ENCODE measurements at places on chromosomes 4 and X.

DNA sequence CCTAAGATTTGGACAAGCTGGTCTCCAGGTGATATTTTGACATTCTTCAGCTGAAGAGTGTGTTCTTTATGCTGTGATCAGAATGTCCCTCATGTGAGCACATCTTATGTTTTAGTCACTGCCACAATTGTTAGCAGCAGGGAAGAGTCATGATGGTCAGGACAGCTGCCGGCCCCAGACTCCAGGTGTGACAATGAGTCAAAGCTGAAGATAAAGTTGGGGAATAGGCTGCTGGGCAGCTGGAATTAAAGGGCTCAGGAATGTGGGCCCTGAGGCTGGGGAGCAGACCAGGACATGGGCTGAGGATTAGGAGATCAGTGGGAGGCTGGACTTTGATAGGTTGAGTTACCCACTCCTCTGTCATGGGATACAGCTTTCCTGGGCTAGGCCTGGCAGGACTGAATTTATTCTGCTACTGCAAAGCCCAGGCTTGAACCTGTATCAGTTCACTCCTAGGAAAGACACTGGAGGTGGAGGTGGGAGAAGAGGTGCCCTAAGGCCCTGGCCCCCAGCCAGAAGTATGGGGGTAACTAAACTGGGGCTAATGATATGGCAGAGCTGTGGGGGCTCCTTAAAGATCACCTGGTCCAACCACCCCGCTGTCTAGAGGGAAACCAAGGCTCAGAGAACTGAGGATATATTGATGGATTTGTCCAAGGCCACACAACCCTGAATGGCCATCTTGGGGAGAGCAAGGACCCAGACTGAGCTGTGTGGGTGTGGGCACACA, 119.5 kb downstream of the PJA1 start:
- no peak for DNase-seq

DNA sequence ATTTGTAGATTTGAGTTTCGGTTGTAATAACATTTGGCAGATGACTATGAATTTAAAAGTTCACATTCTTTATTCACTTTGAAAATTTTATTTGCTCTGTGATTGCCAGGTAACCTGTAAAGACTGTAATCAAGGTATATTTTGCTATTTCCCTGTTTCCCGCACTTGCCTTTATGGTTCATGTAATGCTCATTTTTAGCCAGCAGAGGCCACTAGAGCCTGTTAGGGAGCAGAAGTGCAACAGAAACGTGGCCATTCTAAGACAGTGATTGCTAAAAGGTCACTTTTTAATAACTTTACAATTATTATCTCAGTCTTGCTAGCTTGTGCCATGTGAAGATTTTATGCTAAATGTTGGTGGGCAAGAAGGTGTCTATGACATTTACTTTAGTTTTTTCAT, 12.4 kb downstream of the YIPF6 start:
- no peak for DNase-seq

DNA sequence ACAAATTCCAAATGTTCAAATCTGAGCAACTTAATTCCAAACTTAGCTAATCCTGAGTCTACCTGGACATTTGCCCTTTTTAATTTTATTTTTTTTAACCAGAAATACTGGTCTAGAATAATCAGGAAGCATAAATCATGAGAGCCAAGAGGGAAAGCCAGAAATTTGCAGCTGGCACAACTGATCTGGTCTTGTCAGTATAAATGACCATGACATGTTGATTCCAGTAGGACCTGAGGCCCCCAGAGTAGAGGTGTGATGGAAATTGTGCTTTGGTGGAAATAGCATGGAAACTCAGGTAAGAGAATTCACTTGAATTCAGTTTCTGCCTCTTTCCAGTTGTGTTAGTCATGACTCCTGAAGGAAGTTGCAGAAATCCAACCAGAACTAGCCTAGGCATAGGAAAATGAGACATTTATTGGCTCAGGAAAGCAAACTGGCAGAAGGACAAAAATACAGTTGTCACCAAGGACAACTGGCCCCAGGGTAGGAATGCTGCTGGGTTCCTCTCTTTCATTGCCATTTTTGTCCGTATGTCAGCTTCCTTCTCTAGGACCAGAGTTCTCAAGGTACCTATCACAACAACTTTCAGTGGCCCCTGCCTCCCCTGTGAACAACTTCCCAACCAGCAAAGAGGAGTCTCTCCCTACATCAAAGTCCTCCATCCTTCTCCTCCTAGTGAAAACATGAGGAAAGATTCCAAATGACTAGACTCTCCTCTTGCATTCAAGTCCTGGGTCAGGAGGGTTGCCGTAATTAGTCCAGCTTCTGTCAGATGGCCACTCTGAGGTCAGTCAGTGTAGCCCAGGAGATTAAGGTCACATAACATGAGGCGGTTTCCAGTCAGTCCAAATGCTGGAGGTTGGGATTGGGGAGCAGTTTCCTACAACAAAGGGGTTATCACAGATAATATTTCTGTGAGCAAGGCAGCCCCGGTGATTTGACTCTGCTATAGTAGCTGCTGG, 29.3 kb upstream of the MYOZ2 start:
- no peak for DNase-seq

DNA sequence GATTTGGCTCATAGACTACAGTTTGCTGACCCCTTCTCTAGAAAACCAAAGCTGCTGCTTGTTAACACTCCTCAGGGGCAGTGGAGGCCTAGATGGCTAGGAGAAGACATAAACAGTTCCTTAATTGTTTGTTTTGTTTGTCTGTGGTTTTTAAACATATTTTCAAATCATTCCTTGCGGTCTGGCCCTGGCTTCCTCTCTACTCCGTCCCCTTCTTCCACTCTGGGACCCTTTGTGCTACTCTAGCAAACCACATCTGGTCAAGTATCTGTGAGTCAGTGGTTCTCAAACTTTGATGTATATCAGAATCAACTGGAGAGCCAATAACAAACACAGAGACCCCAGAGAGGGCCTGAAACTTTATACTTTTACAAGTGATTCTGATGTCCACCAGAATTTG, 36.1 kb downstream of the FRMPD4 start:
- no peak for DNase-seq

DNA sequence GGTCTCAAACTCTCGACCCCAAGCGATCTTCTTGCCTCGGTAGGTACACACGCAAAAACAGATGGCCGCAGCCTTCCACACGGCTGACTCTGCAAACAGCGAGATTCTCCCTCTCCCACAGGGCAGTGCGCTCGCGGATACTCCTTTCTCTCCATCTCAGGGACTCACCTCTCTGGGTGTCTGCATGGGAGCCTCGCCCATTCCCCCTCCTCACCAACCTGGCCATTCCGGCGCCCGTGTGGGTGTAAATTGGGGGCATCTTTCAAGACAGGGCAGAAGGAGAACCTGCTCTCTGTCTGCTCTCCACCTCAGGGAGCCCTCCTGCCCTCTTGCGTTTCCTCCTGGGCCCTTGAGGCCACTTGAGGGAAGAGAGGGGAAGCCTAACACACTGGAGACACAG, 4.4 kb downstream of the CTAG2 start:
- DNase-seq = no peak

DNA sequence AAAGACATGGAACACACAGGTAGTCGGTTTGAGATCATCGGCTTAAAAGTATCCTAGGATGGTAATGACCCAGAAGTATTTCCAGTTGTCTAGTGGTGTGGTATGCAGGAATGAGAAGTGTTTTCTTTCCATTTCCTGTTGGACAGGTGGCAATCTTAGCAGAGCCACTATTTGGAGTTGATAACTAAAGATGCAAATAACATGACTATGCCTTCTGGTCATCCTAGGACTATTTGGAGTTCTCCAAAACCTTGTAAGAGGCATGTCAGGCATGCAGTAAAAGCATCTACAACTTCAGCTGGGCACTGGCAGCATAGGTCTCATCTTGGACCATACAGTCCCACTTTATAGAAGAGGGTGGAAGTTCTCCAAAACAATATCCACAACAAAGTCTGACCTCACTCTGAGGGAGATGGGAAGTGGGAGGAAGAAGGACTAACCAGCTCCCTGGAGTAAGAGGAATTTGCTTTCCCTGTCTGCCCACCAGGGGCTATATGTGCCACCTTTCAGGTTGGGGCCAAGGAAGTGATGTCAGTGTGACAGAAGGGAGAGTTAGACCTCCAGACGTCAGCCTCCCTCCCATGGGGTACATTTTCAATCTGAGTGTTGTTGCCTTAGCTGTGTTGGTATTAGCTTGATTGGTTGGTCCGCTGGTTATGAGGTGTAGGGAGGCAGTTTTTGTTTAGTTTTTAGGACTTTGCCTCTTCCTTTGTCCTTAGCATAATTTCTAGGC, 101.2 kb upstream of the MYOZ2 start:
- DNase-seq = no peak

- no peak for DNase-seq
Measured at GRCh38 chrX:12865359-12865758, 1.5 kb upstream of the TLR7 start.

- DNase-seq = no peak
Measured at GRCh38 chrX:1860936-1861594, 246.2 kb downstream of the ASMT start.

DNA sequence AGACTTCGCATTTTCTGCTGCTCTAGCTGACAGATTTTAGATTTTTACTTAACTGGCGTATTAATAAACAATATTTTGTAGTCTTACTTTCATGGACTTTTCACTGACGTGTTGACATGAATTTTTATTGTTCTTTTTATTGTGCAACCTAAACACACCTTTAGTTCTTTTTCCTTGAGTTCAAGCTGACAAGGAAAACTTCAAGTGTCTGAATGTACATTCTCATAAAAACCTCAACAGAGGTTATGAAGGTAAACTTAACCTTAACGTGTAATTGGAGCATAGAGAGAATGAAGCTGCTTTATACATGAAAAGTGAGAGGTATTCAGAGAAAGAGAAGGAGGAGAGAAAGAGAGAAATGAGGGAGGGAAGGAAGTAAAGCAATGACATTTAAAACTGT, 364.3 kb upstream of the CT83 start:
- DNase-seq = no peak

- DNase-seq = no peak
Measured at GRCh38 chr4:110641218-110641617, 18.3 kb upstream of the PITX2 start.

DNA sequence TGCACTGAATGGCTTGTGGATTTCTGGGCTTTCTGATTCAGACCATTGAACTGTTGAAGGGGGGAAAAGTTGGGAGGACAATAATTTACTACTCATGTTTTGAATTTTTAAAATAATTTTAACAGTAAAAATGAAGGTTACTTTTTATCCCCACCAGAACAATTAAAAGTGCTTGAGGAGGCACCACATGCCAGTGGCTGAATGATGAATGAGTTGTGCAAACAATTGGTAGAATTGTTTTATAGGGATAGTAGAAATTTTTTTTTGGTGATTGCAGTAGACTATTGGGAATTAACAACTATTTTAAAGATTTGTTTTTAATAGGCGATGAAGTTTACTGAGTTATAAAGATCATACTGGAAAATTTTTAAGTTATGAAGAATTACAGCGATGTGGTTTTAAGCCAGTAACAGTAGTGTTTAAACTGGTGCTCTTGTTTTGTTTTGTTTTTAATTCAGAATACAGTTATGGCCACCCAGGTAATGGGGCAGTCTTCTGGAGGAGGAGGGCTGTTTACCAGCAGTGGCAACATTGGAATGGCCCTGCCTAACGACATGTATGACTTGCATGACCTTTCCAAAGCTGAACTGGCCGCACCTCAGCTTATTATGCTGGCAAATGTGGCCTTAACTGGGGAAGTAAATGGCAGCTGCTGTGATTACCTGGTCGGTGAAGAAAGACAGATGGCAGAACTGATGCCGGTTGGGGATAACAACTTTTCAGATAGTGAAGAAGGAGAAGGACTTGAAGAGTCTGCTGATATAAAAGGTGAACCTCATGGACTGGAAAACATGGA, 2.7 kb downstream of the REST start:
- no peak for DNase-seq

DNA sequence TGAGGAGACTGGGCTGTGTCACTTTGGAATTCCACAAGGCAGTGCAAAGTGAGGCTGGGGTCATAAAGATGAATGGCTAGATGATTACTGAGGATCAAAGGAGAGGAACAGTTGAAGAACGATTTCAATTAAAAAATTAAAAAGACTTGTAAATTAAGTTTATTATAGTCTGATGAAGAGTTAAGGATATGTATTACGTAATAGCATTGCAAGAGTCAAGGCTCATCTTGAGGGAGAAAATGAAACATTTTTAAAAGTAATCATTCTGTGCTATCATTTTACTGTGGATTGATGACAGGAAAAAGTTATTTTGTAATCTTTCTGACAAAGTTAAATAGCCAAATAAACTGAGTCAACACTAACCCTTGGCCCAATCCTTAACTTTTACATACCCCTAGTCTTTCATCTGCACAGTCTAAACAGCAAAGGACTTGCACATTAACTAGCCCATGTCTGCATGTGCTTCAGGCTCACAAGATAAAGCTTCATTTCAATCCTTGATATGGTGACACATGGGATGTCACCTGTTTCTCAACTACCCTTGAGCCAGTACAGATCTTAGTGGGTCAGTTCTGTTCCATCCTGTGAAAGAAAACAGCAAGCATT, 465.5 kb upstream of the CTSO start:
- DNase-seq = peak; percentile 10

GRCh38 chr4:140220058-140220457, 66.1 kb upstream of the MAML3 start:
- no peak for DNase-seq

GRCh38 chrX:17860811-17861488, at the start of gene RAI2:
Gene RAI2, minus strand, starts transcription at chrX:17861298. Its CDS starts 59,288 bp downstream, at chrX:17802010.
- no peak for DNase-seq

DNA sequence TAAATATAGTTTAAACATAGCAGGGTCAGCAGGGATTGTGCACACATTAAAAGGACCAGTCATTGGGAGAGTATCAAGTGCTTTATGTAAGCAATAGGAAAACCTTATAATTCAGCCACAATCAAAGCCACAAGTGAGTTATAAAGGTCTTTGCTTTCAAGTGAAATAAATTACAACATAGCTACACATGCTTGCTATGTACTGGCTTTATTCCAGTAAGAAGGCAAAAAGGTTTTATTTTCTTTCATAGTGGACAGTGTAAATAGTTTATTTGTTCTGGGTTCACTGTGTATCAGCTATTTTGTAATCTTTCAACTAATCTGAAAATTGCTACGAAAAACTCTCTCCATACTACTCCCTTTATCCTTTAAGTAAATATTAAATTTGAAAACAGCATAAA, 691.4 kb downstream of the PCDH7 start:
- no peak for DNase-seq

- DNase-seq = no peak
Measured at GRCh38 chr4:71229477-71230270, 109.1 kb upstream of the SLC4A4 start.

DNA sequence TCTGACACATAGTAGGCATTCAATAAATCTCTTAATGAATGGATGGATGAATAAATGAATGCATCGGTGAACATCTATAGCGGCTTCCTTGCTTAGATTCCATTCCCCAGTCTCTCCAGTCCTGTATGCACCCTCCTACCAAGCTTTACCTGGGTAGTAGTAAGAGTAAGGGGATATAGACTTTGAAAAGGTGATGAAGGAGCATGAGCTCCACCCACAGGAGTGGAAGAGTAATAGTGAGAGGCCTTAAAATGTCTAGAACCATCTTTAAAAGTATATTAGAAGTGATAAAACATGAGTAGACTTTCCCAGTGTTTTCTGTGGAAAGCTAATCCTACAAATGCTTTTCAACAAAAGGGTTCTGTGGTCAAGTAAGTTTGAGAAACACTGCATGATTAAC, 35.5 kb upstream of the GPC3 start:
- no peak for DNase-seq

GRCh38 chrX:68676335-68676734, 28.9 kb downstream of the STARD8 start:
- no peak for DNase-seq

- no peak for DNase-seq
Measured at GRCh38 chrX:136588036-136588435, 56.0 kb downstream of the VGLL1 start.
